Upper lobe of right lung (tissue), 1 donor: ENCODE measurements at places on chromosomes 6 and 20. TPM values are rescaled to one million over a fixed set of nuclear protein-coding genes. Genes with fewer than 3 reads are reported as not detected.

DNA sequence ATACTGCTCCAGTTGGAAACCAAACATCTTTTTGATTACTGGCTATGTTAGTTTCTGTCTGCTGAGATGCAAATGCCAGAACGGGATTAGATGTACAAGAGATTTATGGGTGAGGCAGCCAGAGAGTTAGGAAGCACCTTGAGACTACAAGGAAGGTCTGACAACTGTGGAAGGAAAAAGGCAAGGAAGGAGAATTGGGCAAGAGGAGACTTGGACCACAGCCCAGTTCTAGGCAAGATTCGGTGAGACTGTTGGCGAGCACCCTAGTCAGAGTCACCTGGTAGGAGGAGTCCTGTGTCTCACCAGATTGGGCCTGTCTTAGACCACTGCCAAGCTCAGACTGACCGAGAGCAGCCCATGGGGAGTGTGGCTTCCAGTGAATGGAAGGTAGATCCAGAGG, 91.8 kb upstream of the F13A1 start:
- no peak for DNase-seq

BPIFB1 gene
- 0.67 TPM for total RNA-seq

KIF13A gene
- total RNA-seq, result 59.0 TPM

DNA sequence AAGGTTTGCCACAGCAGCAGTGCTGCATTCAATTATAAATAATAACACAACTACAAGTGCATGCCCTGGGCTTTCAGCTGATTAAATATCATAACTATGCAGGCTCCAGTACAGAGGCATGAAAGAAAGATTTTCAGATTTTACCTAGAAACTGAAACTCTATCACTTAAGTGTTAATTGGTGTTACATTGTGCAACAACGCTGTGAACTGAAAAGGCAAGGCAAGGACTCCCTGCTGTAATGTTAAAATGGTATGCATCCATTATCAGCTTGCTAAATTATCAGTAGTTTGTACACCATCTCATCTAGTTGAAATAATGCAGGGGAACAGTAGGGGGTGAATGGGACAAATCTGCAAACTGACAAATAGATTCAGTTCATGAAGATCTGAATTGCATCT, 976.7 kb upstream of the MANEA start:
- no peak for DNase-seq
